Fibroblast of skin of scalp (primary cell): ENCODE measurements at places on chromosomes 1 and 21.

DNA sequence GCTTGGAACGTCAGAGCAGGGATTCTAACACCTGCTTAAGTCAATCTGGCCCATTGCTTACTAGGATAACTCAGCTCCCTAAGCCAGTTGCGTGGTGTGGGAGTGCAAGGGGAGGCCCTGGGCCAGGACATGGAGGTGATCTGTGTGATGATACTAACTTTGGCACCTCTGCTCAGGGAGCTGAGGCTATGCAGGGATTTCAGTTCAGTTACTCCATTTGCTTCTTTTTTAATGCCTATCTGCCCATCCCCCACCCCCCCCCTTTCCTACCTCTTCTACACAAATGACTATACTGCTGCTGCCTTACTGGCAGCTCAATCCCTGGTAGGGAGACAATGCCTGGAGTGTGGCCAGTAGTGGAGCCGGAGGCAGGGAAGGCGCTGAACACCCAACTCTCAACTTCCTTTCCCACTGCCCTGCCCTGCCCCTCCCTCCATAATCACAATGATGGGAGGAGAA lies 19.5 kb downstream of the INKA2 start:
- DNase-seq, result no peak

GRCh38 chr1:113197719-113198330 lies 124.8 kb downstream of the LRIG2 start:
- no peak for DNase-seq

DNA sequence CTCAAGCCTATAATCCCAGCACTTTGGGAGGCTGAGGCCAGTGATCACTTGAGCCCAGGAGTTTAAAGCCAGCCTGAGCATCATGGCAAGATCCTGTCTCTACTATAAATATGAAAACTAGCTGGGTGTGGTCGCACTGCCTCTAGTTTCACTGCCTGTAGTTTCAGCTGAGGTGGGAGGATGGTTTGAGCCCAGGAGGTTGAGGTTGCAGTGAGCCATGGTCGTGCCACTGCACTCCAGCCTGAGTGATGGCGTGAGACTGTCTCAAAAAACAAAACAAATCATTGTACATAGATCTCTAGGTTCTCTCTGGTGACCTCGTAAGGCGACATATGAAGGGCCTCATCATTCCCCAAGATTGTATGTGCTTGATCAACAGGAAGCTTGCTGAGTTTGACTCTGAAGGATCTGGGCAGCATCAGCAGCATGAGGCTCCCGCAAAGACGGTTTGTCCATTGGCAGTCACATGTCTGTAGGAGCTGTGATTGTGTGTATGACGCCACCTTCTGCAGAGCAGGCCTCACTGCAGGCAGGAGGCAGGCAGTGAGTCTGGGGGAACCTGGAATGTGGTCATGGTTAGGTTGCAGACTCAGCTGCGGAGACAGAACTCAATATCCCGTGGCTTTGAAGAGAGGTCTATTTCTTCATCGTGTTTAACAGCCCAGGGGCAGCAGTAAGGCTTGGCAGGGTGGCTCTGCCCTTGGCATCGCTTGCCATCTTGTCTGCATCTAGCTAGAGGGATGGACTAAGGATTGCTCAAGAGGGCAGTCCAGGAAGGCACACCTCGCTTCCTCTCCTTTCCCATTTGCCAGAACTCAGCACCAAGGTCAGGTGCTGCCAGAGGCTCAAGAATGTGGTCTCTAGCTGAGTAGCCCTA lies 14.0 kb downstream of the ATP5PO start:
- peak; percentile 80 for DNase-seq

DNA sequence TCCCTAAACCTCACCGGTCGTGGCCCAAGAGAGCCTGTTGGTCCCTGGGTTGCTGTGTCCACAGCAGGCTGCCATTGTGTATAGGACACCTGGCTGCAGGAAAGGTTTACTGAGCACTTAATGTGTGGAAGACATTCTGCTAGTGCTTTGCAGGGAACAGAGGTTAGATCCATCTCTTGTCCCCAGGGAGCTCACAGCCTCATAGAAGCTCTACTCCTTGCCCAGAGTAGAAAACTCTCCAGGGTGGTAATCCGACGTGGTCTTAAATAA lies 16.9 kb upstream of the ALPL start:
- no peak for DNase-seq

- DNase-seq, result no peak
These were observed 12.7 kb downstream of the INSL5 start for GRCh38 chr1:66788231-66788939.
